ENCODE measurements at places on chromosomes 11 and 22. TPM values are rescaled to one million over a fixed set of nuclear protein-coding genes. Genes with fewer than 3 reads are reported as not detected.
A peak's percentile ranks its signal among the peaks of the same experiment; 100 is the strongest.

DNA sequence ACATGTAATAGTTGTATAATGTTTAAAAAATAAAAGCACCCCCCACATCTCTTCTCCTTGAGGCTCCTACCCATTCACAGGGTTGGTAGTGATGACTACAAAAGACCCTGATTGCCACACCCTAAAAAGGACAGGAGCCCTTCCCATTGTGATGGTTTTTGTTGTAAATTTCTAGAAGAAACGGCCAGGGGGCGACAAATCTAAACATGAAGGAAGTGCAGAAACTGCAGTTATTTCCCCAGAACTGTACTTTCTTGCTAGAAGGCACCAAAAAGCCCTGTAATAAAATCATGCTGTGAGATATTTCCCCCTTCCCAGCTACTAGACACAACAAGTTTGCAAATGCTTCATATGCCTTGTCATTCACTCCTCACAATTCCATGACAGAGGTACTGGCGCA is 10.8 kb downstream of the PRR5L start:
- peak; percentile 36 for DNase-seq

The DUSP8 gene
- total RNA-seq = 0.48 TPM

DNA sequence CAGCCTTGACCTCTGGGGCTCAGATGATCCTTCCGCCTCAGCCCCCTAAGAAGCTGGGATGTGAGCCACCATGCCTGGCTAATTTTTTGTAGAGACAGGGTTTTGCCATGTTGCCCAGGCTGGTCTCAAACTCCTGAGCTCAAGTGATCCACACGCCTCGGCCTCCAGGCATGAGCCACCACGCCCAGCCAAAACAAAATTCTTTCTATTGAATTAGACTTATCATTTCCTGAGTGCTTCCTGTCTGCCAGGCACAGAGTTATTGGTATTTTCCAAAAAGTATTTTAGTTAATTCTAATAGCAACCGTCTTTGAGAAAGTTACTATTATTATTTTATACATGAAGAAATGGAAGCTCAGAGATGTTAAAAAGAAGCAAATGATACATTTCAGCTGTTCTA is 61.4 kb upstream of the LMO2 start:
- DNase-seq = no peak

- DNase-seq = no peak
These were observed 1.9 kb downstream of the PKP3 start for GRCh38 chr11:395866-396265.

DNA sequence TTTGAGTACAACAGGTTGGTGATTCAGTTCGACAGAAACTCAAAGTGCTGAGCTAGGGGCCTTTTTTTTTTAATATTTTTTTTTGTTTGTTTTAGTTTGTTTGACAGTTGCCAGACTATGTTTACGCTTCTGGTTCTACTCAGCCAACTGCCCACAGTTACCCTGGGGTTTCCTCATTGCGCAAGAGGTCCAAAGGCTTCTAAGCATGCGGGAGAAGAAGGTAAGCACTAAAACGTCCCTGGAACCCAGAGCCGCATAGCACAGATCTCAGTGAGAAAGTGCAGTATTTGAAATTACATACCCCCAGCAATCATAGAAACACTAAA is 649 bp downstream of the PRRG4 start:
- DNase-seq = no peak

DNA sequence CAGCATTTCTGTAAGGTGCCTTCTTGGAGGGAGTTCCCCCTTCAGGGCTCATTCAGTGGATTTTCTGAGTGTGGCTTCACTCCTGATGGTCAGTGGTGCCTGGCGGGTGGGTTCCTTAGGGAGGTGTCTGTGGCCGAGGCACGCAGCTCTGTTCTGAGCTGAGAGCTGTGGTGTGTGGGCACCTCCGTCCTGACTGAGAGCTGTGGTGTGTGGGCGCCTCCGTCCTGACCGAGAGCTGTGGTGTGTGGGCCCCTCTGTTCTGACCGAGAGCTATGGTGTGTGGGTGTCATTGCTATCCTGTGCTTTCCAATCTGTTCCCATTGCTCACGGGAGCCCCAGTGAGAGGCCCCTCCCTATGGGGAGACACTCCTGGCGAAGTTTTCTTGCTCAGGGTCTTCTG is 39.8 kb downstream of the MUC6 start:
- no peak for DNase-seq

The KRTAP5-1 gene
- total RNA-seq = not detected

The GALNT18 gene
- 3.4 TPM for total RNA-seq

The ADSL gene
- 320 TPM for total RNA-seq

DNA sequence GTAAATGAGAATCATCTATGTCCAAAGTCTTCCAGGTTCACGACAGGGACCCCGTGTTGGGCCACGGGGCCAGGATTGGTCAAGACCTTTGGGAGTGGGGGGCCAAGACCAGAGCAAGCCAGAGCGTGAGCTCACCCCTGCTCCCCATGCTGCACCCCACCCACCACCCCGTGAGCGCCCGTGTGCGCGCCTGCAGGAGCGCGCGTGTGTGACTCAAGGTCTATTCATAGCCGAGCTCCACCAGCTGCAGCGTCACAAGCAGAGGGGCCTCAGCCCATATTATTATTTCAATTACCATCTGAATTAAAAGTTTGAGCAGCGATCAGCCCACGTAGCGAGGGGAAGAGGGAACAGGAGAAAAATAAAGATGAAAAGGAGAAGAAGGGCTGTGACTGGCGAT is 5.2 kb downstream of the KCNJ4 start:
- no peak for DNase-seq

DNA sequence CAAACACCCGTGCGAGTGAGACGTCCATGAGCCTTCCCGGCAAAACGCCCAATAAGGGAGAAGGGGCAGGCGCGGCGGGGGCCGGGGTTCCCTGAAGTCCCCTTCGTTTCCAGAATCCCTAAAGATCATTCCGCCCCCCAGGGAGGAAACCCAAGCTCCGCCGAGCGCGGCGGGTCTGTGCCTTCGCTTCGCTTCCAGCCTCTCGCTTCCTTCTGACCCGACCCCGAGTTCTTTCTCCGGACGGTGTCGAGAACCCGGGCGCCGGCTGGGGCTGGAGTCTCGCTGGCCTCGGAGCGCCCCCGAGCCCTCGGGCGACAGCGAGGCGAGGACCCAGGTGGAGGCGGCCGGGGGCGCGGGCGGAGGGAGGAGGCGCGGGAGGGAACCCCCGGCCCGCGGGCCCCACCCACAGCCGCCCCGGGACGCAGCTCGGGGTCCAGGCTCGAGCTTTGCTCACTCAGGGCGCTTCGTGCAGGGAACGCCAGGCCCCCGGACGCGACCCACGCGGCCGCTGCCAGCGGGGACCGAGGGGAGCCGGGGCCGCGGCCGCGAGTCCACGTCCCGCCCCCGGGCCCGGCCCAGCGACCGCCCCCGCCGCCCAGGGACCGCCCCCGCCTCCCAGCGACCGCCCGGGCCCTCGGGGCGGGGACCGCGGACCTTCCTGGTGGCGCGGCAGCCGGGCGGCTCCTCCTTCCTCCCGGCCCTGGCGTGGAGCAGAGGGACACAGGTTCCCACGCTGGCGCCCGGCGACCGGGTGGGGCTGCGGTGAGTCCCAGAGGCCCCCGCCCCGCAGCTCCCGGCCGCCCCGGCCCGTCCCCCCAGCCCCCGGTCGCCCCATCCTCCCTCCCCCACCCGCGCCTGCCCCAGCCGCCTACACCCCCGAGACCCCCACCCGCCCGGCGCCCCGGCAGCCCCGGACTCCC is at the start of gene PGGHG:
Gene PGGHG (plus strand): TSS at position 649 of the 920 bp plus-strand sequence. CDS start 691 bp downstream, outside the sequence.
- DNase-seq = peak; percentile 38

- no peak for DNase-seq
These were observed 2.7 kb upstream of the SREBF2 start for GRCh38 chr22:41830174-41830573.

- DNase-seq = no peak
These were observed 27.3 kb upstream of the PACSIN2 start for GRCh38 chr22:43042101-43042780.

- no peak for DNase-seq
These were observed 30.4 kb downstream of the CYTH4 start for GRCh38 chr22:37312549-37313183.

Measured in SK-MEL-5 (cell line).